ENCODE measurements at places on chromosomes 16 and 17.

DNA sequence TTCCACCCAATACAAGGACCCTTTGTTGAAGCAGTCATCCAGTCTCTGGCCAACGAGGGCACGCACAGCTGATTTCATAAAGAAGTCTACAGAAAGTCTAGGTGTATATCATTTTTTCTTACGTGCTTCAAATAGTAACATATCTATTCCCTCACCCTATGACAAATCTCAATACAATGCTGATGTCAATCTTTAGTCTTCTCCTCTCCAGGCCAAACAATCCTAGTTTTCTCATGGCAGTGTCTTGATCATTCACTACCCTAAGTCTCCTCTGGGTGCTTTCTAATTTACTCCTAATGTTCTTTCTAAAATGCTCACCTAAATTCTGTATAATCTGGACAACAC is 92.6 kb downstream of the CACNG1 start:
- DNase-seq = no peak

DNA sequence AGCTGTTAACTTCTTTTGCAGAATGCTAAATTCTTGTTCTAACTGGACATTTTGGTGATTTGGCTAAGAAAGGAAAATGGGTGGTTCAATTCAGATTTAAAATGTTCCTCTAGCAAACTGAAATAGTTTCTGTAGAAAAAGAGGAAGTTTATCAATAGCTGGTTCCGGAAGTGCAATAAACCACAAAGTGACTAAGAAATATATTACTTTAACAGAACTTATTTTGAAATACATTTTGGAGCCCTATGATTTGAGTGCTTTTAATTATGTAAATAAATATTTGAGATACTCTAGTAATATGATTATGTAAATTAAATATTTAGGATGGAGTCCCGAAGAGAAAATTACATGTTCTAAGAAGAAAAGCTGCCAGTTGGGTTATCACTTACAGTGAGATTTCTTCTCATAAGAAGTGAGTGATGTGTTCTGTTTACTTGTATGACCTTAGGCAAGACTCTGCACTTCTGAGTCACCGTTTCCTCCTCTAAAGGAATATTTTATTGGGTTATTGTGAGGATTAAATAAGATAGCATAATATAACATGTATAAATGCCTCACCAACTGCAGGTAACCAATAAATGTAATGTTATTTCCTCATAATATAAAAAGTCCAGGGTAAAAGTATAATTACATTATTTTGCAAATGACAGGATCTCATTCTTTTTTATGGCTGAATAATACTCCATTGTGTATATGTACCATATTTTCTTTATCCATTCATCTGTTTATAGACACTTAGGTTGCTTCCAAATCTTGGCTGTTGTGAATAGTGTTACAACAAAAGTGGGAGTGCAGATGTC is at the start of gene EVI2B:
TSS of gene EVI2B (minus strand) at position 73 of the 800 bp plus-strand sequence. CDS start 8,445 bp downstream, outside the sequence.
- DNase-seq = peak; percentile 66

DNA sequence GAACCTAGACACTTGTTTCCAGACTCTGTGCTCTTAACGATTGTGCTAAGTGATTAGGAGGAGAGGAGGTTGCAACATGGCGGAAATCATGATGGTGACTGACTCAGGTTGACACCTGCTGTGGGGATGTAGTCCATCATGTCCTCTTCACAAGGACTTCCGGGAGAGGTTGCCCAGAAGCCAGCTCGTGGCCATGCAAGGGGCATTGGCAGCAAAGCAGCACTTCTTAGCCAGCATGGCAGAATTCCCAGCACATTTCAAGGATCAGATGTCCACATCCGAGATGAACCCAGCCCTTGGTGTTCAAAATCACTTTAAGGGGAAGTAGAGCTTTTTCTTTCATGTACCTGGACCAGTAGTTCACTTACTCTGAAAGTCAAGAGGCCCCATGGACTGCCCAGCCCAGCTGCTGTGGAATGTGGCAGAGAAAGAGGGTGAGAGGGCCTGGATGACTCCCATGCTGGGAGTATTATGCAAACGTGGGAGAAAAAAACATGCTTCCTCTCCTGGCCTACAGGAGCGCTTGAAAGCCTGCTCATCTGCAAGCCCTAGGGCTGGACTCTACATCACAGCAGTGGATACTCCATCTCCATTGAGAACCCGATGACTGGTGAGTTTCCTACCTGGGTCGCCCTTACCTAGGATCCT is 65.5 kb downstream of the IRX6 start:
- no peak for DNase-seq

DNA sequence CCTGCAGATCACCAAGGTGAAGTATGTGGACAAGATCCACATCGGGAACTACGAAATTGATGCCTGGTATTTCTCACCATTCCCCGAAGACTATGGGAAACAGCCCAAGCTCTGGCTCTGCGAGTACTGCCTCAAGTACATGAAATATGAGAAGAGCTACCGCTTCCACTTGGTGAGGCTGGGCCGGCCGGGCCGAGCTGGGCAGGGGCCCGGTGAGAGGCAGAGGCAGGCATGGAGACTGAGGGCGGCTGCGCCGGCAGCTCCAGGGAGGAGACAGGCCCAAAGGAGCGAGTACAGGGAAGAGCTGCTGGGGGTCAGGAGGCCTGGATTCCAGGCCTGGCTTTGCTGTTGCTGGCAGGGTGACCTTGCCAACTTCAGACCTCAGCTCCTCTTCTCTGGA is 8.3 kb downstream of the PRSS8 start:
- DNase-seq = no peak

- DNase-seq = no peak
Observed at GRCh38 chr17:15649861-15650421, 30.4 kb upstream of the FBXW10B start.

- DNase-seq = peak; percentile 71
Observed at GRCh38 chr17:18315562-18315922, 449 bp downstream of the SMCR8 start.

GRCh38 chr17:75723171-75723930 is 2.1 kb downstream of the ITGB4 start:
- DNase-seq = no peak

- no peak for DNase-seq
Observed at GRCh38 chr17:61878984-61879612, 15.8 kb upstream of the BRIP1 start.

DNA sequence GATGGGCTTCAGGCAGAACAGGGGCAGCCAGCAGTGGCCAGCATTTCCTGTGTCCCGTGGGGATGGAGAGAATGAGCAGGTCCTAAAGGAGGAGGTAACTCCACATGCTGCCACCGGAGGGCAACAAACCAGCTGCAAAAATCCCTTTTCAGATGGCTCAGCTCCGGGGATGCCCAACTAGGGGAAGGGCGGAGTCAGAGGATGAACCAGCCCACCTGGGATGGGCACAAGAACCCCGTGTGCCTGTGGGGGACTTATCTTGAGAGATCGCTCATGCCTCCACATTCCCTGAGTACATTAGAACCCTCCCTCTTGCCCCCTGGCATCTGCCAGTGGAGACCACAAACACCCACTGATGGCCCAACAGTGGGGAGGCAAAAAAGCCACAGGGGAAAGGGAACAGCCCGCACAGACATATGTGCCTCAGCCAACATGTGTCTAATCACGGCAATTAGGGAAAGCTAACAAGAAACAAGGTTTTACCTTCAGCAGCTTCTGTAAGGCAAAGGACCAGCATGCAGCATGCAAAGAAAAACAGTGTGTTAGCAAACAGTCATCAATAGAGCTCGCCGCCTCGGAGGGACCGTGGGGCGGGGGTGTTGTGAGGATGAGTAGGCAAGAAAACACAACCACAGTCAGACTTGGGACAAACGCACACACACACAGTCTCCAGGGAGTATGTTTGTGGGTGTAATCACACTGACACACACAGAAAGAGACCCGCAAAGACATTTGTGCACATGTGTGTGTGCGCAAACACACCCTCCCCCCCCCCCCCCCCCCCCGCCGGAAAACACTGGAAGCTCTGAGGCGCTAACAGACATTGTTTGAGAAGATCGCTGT is 64.0 kb downstream of the MYO18A start:
- DNase-seq = no peak

DNA sequence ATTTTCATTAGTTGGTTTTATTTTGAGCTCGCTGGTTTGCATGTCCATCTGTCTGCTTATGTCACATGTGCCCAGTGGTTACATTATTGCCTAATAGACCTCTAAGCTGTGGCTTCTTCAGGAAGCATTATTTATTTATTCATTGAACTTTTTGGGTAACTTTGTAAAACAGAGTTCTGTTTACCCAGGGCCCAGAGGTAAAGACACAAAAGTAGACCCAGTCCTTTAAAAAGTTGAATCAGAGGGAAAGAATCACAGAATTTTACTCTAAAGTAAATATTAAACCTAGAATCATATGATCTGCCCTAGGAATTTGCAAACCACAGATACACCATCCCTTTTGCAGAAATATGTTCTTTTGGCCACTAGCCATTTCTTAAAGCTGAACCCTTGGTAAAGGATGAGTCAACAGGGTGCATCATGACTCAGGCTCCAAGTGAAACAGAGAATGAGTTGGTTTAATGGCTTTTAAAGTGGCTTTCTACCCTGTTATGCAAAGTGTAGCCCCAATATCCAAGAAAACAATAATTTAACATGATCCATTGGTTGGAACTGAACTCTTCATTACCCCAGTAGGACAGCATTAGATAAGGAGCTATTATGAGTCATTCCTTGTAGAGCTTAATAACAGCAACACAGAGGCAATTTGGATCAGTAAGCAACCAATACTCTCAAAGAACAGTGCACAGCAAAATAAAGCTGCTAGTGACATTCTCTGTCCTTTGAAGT is 236.3 kb downstream of the KCNJ2 start:
- no peak for DNase-seq

DNA sequence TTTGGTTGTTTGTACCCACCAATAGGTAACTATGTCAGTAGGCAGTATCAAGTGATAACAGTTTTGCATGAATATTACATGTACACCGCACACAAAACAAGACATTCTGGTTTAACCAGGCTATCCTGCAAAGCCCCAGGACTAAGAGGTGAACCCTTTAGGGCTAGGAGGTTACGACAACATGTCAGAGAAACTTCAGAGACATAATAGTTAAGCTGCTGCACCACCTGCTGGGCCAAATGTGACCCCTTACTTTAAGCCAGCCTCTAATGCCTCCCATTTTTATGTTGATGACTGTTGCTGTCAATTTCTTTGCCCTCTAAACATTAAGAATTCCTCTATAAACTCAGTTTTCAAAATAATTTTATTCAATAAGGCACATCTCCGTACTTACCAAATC is 15.4 kb downstream of the SRP68 start:
- no peak for DNase-seq

GRCh38 chr16:68291227-68291626 is 19.5 kb downstream of the SLC7A6OS start:
- no peak for DNase-seq

GRCh38 chr17:63041722-63042121 is 75.7 kb downstream of the TANC2 start:
- no peak for DNase-seq

DNA sequence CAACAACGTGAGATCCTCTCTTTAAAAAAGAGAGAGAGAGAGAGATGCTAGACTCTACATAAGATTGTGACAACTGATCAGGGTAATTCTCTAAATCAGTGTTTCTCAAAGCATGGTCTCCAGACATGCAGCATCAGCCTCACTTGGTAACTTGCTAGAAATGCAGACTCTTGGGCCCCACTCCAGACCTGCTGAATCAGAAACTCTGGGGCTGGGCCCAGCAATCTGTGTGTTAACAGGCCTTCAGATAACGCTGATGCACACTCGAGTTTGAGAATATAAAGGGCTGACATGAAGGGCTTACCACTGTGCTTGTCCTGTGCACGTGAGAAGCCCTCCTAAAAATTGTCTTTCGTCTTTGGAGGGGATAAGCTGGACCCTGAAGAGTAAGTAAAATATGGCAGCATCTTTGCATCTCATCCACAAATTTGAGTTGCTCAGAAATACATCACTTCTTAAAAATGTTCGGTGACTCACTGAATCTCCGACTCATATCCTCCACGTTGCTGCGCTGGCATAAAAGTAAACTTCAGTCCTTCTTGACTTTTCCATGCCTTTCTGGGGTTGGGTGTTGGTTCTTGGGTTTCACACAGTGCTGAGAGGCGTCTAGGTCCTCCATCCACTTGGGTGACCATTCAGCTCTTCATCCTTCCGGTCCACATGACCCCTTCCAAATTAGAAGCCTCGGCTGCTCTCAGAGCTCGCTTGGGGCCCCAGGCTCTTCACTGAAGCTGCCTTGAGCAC is 26.1 kb upstream of the KDM8 start:
- DNase-seq = no peak

- no peak for DNase-seq
Observed at GRCh38 chr16:26391833-26392232, 674.9 kb upstream of the C16orf82 start.

DNA sequence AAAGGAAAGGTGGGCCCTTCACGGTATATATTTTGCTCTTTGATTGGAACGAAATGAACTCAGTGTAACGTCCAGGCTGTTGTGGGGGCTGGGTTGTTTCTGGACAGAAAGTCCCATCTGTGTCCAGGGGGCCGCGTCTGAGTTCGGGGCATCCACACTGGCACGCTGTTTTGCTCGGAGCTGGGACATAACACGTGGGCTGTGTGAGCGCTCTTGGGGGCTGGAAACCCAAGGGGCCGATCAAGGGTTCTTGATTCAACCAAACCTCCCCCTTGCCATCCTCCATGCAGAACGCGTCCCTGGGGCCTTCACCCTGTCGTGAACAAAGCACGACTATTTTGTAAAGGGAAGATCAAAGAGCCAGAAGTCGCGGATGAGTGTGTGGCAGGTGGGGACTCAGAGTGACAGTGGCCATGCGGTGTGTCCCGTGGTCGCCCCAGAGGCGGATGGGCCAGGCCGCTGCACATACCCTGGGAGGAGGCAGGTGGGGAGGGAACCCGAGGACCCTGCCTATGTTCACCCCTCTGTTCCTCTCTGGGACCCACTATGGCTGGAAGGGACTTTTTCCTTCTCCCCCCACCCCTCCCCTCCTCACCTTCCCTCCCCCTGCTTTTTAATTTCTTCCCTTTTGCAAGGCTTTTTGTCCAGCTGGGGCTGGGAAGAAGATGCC is 387.2 kb downstream of the SEC14L1 start:
- no peak for DNase-seq

- DNase-seq = no peak
Observed at GRCh38 chr17:33154869-33155455, 138.1 kb downstream of the ASIC2 start.

DNA sequence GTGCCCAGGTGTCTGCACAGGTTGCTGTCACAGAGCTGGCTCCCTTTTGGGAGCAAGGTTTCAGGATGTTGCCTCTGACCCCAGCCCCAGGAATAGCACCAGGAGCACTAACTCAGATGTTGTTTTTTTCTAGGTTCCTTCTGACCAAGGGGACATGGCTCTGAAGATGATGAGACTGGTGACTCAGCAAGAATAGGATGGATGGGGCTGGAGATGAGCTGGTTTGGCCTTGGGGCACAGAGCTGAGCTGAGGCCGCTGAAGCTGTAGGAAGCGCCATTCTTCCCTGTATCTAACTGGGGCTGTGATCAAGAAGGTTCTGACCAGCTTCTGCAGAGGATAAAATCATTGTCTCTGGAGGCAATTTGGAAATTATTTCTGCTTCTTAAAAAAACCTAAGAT is 28.1 kb downstream of the SCPEP1 start:
- no peak for DNase-seq

GRCh38 chr16:28161626-28162025 is 50.1 kb downstream of the XPO6 start:
- DNase-seq = no peak

DNA sequence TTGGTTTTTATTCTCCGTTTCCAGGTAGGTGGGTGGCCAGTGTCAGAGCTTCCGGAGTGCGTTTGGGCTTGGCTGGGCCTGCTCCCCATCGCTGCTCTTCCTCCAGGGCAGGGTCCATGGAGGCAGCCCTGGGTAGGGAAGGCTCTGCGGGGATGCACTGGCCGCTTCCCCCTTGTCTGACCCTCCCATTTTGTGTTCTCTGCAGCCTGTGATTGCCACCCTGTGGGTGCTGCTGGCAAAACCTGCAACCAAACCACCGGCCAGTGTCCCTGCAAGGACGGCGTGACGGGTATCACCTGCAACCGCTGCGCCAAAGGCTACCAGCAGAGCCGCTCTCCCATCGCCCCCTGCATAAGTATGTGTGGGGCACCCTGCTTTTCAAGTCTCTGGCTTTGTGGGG is 158.3 kb downstream of the NTN1 start:
- DNase-seq = no peak
